ENCODE measurements at places on chromosomes 12 and 14.

- peak; percentile 2 for DNase-seq
These were observed 85.4 kb downstream of the HECTD1 start for GRCh38 chr14:31122098-31122611.

GRCh38 chr14:31752867-31753661 lies 191.9 kb downstream of the NUBPL start:
- DNase-seq: no peak

DNA sequence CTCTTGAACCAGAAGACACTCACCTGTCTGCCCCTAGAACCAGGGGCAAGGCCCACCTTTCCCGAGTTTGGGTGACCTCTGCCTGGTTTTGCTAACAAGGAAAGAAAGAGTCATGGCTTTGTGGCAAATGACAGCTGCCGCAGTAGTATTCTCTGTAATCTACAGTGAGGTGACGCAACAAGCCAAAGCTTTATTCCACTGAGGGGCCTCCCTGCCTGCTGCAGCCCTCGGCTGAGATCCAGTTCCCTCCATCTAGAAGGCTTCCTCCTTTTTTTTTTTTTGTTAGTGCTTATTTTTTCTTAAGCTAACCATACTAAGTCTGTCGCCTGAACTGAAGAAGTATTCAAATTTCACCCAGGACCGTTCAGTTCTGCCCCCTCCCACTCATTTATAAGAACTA lies 142.3 kb upstream of the TMCC3 start:
- DNase-seq: peak; percentile 56

DNA sequence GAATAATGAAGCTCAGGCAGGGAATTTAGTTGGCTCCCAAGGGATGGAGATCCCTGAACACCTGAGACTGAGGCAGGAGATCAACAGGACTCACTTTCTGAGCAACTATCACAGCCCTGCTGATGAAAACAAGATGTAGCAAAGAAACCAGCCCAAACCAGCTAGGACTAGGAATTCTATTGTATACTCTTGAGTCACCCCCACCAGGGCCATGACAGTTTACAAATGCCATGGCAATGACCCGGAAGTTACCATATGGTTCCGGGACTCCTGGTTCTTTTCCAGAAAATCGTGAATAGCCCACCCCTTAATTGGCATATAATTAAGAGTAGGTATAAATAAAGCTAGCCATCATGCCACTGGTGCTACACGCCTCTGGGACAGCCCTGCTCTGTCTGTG lies 46.0 kb upstream of the OASL start:
- DNase-seq: no peak

DNA sequence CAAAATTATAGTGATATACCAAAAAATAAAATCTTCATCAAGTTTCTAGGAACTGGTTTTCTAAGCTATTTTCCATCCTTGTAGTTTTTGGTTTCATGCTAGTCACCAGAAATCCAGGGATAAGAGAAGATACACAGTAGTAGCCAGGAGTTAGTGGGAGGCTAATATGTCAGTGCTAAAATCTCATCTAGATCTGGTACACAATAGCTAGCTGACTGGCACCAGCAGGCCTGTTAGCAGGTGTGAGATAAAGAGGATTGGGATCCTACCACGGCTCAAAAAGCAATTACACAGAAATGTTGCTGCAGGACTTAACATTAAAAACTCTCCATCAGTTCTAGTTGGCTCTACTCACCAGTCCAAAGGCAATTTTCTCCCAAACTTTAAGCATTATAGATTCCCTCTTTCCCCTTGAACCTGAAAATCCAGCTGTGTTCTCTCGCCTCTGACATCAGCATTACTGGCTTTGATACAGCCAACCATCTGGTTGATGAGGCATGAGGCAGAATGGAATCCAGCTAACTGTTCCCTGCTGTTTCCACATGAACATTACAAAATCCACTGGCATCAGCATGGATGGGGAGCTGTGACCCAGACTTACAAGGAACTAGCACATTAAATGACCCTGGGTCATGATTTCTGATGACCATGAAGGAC lies 41.8 kb upstream of the CCDC196 start:
- DNase-seq: no peak

DNA sequence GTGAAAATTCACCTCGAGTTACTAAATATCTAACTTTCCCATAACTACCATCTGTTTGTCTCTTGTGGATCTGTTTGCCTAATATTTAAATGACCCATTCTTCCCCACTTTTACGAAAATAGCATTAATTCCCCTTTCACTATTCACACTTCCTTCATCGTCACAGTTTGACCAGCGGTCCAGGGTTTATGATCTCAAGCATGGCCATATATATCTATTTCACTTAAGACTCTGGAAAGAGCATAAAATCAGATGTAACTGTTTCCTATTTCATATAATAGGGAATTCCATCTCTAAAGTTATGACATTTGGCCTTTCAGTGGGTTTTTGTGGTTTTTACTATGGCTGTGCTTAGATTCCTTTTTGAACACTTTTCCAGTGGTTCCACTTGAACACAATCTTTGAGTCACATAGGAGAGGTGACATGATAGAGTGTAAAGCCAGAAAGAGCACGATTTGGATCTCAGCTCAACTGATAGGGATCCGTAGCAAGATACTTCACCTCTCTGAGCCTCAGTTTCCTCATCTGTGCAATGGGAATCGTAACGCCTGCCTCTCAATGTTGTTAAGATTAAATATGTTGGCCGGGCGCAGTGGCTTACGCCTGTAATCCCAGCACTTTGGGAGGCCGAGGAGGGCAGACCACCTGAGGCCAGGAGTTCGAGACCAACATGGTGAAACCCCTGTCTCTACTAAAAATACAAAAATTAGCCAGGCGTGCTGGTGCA lies 754 bp upstream of the BCL2L14 start:
- no peak for DNase-seq

- DNase-seq: no peak
These were observed 13.7 kb upstream of the WSCD2 start for GRCh38 chr12:108115123-108116121.

DNA sequence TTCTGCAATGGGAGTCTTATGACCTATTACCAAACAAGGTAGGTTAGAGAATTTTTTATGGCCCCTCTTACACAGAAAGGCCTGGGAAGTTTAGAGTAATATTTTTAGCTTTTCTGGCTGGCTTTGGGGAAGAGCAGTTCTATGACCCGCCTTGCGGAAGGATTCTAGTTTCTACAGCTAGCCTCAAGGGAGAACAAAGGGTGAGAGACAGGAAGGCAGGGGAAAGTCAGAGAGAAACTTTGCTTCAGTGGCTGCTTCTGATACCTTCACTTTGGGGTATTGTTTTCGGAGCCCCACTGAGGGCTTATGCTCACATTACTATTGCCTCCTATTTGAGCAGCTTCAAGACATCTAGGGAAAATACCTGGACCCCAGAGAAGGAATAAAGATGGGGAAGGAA lies 80.7 kb upstream of the NUDT4 start:
- no peak for DNase-seq

GRCh38 chr12:10285919-10286318 lies 21.8 kb upstream of the KLRD1 start:
- DNase-seq: no peak

GRCh38 chr14:57479197-57479596 lies 14.5 kb downstream of the CCDC198 start:
- no peak for DNase-seq

DNA sequence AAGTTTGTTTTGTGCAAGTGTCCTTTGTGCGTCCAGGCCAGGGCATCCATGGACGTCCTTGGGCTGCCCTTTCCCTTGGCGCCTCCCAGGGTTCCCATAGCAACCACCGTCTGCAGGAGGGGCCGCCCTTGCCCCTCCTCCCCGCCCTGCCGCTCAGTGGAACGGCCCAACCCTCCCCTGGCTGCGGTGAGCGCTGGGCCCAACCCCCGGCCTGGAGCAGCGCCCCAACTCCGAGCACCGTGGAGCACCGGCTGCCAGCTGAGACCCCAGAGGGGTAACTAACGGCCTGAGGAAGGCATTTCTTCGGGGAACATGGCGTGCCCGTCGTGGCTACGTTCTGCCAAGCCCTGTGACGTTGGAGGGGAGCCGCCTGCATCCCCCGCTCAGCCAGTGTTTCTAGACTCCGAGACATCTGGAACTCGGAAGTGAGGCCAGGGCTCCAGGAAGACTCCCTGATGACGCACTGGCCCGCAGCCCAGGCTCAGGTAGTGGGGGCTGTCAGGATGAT lies 5.3 kb upstream of the ACACB start:
- peak; percentile 73 for DNase-seq
